NCI-H524 (cell line): ENCODE measurements at places on chromosomes 7 and 10.
A peak's percentile ranks its signal among the peaks of the same experiment; 100 is the strongest.

DNA sequence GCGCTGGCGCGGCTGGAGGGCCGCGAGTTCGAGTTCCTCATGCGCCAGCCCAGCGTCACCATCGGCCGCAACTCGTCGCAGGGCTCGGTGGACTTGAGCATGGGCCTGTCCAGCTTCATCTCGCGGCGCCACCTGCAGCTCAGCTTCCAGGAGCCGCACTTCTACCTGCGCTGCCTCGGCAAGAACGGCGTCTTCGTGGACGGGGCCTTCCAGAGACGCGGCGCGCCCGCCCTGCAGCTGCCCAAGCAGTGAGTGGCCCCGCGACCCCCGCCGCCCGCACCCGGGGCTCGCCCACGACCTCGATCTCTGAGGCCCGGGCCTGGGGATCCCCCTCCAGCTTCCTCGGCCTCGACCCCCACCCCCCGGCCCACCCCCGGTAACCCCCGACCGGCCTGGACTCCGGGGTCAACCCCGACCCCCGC lies 537 bp downstream of the FOXK1 start:
- no peak for DNase-seq

GRCh38 chr10:58318346-58318745 lies 16.5 kb upstream of the UBE2D1 start:
- DNase-seq, result no peak

DNA sequence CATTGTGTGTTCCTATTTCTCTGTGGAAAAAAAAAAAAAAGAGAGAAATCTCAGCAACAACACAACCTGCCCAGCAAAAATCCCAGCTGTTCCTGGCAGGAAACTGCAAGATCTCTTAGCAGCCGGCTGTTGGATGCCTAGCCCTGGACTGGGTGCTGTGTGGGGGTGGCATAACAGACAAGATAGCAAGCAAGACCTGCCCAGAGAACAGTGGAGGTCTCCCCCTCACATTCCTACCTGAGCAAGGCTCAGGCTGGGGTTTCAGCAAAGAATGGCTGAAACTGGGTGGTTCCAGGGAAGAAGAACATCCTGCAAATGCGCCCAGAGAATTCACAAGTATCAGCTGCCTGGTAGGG lies 248.8 kb upstream of the ZMIZ1 start:
- DNase-seq, result no peak

DNA sequence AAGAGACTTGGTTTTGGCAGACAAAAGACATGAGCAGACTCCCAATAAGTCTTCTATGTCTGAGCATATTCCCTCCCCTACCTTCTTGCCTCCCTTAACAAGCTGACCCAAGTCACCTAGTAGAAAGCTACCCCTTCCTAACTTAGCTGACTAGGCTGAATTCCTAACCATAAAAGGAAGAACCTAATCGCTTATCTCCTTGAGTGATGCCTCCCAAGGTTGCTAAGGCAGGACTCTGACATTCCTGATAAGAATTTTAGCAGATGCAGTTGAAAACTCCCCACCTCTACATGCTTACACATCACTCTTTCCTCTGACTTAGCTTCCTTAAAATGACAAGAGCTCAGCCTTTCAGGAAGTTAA lies 704.7 kb upstream of the MBL2 start:
- DNase-seq, result no peak

- no peak for DNase-seq
Measured at GRCh38 chr10:71920540-71921323, 43.5 kb upstream of the CHST3 start.

DNA sequence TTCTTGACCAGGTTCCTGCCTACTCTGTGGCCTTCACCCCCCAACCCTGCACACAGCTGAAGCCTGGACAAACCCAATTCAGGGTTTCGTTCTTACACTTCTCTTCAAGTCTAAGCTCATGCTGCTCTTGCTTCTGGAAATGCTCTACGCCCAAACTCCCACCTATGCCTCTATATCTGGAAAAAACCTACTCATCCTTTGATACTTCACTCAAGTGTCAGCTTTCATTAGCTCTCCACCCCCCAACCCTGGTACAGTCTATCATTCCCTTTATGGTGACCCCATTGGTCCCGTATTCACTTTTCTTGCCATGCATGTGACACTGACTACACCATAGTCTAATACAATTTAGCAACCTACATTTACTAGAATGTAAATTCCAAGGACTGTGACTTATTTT lies 220.9 kb upstream of the PLXNA4 start:
- no peak for DNase-seq

- peak; percentile 80 for DNase-seq
Measured at GRCh38 chr7:112205343-112206237, 609 bp downstream of the DOCK4 start.
